Activated T-helper 1 cell treated with Interleukin-2 at 50 U/mL for 16 hours (primary cell): ENCODE measurements at places on chromosomes 2 and 18.

DNA sequence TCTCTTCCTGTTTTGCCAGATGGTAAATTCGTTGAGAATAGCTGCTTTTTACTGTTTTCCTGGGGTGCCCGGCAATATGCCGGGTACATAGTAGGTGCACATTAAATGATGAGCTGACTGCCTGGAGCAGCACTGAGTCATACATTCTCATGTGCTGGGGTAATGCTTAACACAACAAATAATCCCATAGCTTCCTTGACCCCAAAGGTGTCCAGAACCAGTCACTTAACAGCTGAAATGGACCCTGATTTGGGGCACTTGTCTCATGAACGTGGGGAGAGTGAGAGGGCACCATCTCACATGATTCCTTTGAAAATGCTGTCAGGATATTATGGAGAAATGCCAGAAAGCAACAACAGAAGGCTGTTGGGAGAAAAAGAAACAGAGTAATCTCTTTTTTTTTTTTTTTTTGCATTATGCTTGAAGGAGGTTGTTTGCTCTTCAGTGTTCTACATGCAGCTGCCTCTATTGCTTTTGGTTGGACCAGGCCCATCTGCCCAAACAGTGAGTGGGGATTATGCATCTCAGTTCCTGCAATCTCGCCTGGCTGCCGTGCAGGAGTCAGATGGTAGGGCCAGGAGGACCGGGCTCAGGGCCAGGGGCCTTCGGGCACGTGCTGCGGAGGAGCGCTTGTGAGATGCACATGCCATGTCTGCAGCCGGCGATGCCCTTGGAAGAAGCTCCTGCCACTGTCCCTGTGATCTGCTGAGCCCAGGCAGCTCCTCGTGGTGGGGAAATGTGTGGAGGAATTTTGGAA lies 162.1 kb downstream of the SH3RF3 start:
- DNase-seq, result no peak

GRCh38 chr2:165902934-165903333 lies 50.6 kb downstream of the TTC21B start:
- DNase-seq, result no peak

DNA sequence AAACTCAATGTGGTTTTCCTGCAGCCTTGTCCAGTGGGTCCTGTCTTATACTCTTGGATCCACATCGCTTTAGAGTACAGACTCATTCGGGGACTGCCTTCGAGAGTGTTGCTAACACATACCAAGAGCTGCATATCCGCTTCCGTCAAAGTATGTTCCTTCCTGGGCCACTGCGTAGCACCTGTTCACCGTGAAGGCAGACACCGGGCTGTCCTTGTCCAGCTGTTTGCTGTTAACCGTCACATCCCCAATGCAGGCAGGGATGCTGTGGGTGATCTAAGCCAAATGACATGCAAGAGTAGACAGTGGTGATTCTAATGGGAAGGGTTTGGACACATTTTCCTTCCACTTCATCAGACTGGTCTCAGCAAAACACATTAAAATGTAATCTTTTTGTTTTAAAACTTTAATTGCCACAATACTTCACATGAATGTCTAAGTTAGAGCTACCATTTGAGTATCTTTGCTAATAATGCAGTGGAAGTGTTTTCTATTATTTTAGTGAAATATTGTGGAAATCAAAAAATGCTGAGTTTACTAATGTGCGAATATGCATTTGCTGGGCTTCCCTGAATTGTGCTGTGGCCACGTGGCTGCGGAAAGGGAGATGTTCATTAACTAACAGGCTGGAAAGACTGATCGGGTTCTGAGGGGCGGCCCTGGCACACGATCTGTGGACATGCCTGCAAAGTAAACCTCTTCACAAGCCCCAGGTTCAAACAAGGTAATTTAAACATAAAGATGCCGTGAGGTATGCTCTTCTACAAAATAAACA lies 169.1 kb downstream of the LAMA1 start:
- DNase-seq, result no peak

DNA sequence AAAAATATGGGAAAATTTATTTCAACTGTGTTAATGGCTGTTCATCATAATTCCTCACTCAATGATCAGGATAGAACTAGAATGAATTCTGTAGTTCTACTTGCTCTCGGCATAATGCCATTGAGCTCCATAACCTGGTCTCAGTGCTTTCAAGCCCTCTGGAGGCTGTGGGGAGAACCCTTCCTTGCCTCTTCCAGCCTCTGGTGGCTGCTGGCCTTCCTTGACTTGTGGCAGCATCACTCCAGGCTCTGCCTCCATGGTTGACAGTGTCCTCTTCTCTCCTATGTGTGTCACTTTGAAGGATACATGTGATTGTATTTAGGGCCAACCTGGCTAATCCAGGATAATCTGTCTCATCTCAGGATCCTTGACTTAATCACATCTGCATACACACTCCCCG lies 26.9 kb upstream of the CABYR start:
- no peak for DNase-seq

DNA sequence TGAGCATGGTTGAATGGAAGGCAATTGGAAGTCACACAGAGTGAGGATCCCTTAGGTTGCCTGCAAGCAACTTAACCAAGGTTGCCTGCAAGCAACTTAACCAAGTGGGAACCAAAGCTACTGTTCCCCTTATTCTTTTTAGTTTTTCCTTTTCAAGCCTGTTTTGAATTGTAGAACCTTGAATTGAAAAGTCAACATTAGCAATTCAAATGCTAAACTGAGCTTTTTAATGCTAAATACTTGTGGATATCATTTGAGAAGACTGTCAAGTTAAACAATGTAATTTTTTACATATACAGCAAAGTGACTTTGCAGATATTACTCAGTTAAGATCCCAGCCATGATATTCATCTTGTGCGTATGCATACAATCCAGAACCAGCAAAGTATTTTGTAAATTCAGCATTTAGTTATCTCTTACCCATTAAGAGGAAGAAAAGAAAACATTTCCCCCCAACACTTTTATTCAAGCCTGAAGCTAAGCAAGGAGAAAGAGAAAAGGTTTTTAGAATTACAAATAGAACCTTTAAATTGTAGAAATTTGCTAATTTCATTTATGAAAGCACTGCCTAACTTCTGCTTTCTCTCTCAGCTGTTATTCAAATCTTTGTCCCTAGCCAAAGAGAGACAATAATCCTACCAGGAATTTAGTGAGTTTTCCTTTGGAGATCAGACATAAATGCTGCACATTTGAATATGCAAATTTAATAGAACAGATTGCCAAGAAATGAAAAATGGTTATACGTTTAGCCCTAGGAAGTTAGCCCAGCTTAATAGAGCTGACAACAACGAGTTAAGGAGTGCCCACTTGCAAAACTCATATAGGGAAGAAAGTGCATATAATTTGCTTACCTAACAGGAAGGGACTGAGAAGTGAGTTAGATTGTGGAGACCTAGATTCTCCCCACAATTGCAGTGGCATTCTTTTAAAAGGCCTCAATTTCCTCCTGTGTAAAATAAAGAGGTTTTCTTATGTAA lies 643.2 kb upstream of the PIK3C3 start:
- no peak for DNase-seq

- no peak for DNase-seq
These were observed 69.5 kb downstream of the TMEM18 start for GRCh38 chr2:607709-608108.

DNA sequence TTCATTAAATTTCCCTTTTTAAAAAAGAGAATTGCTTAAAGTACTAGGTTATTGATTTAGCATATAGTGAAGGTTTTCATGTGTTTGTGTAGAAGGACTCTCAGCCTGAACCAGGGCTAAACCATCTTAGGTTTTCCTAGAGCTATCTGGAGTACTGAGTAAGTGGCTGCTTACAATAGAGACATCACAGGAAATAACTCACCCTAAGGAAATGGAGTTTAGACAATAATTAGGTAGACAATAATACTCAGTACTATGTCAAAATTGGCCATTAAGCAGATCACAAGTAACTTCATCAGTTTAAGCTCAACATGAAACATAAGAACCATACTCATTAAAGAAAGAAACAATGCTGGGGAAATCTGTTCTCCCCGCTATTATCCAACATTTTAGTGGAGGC lies 240.0 kb downstream of the RND3 start:
- no peak for DNase-seq

GRCh38 chr2:60106836-60107529 lies 446.5 kb downstream of the BCL11A start:
- no peak for DNase-seq

DNA sequence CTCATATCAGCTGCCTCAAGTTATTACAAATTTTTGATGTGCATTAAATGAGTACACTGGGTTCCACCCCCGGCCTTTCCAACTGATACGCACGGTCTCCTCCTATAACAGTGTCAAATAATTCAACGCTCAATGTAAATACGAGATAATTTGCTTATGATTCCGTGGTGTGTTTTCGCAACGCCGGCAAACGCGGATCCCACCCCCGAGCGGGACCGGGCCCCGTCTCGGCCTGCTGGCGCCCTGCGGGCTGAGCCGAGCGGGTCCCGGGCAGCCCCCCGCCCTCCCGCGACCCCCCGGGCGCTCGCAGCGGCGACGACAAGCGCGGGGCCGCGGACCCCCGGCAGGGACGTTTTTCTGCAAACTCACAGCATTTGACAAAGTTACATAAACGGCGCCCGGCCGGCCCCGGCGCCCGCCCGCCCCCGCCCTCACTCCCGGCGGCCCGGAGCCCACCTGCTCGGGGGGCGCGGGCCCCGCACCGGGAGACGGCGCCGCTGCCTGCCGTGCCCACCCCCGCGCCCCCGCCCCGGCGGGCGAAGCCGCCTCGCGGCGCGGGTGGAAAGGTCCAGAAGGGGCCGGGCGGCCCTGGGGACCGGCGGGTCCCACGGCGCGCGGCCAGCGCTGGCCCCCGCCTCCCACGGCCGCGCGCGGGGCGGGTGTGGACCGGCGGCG lies 762 bp downstream of the HDAC4 start:
- DNase-seq, result no peak

GRCh38 chr2:229371086-229371485 lies 100.0 kb upstream of the PID1 start:
- no peak for DNase-seq

GRCh38 chr2:233807215-233807865 lies 29.2 kb downstream of the MROH2A start:
- no peak for DNase-seq

DNA sequence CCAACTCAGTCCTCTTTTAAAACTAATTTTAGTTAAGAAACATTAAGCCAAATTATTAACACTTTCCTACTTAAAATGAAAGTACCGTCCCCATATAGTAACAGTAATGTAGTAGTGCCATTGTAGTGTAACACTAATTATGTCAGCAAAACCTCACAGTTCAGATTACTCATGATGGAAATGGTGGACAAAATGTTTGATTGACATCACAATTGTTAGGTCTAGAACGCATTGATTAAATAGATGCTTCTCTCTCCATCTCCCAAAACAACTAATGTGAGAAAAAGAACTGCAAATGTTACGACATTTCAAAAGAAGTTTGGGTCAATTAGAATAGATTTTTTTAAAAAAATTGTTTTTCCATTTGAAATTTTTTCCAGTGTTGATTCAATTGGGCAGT lies 1.2 kb upstream of the ATF2 start:
- DNase-seq, result no peak

DNA sequence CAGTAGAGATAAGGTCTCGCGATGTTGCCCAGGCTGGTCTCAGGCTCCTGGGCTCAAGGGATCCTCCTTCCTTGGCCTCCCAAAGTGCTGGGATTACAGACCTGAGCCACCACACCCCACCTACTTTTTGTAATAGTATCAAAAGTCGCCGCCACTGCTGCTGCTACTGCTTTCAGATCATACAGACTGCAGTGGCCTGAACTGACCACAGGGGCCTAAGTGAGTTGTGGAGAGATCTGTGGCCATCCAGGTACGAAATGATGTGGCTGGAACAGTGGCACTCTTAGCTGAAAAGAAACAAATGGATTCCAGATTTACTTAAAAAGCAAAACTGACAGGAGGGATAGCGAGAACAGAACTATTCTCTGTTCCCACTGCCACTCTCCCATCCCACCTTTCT lies 32.9 kb upstream of the POMC start:
- DNase-seq, result no peak

- no peak for DNase-seq
These were observed 207.4 kb downstream of the ARL6IP6 start for GRCh38 chr2:152925547-152926448.

DNA sequence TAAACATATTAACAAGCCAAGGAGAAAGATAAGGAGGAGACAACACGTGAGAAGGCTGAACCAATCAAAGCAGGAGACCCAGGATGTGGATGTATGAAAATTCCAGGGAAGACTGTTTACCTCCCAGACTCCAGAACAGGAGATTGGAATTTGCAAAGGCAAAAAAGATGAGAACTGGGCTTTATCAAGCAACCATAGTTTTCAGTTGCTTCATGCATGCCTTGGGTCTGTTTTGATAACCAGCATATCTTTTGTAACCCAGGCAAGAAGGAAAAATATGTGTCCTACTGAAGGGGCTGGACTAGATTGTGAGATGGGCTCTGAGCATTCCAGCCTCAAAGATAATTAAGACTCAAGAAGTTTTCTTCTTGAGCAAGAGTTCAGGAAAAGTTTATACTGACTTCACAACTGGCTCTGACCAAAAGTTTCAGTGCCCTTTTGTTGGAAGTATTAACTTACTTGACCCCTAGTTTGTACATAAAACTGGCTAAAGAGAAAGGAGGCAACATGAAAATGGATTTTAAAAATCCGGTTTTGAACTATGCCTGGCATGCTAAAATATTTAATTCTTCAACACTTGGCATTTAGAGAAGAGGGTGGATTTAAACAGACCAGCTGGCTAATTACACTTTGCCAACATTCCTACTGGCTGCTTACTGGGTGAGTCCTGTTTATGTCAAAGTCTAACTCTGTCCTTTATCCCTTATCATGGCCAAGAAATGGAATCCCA lies 79.3 kb upstream of the CD28 start:
- no peak for DNase-seq

DNA sequence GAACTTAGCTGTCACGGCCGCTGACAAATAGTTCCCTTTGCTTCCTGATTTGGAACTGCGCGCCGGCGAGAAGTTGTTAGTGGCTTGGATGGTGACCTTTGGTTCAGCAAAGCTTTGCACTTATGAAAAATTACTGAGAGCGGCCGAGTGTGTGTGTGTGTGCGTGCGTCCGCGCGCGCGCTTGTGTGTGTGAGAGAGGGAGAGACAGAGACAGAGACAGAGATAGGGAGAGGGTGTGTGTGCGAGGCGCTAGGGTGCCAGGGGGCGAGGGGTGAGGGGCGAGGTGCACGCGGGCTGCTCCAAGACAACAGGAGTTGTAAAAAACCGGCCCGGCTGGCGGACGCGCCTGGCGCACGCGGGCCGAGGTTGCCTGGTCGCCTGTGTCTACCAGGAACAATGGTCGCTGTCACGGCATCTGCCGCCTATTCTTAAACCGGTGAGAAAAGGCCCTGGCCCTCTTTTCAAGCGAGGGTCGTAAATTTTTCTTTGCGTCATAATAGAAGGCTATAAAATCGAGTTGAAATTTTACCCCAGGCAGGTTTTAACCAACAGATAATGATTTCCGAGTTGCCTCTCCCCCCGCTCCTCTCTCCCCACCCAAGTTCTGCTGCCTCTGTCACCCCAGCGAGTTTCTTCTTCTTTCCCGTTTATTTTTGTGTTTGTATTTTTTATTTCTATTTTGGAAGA lies 535 bp downstream of the HOXD3 start:
- no peak for DNase-seq

- DNase-seq, result no peak
These were observed 171.1 kb downstream of the HDAC4 start for GRCh38 chr2:239229545-239230279.
